ENCODE measurements at places on chromosomes 1 and 21.

DNA sequence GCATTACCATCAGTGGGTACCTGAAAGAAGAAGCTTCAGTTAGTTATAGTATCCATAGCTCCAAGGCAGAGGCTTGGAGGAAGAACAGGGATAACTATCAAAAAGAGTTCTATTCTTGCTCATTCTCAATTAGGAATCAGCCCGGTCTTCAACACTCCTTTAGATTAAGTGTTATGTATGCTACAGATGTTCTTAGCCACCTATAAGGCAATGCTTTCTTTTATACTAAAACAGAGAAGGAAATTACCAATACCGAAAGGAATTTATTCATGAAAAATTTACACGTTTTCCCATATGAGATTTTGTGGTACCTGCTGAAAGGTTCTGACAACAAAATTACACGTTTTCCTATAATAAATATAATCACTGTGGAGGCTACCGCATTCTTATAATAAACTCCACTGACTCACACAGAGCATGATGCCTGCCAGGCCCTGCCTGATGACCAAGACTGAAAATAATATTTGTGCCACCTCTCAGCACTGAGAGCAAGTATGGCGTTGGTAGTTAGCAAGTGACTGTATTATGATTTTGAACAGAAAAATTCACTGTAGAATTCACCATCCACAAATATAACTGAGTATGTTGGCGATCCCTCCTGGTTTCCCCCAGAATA lies 58.3 kb downstream of the APP start:
- DNase-seq: no peak

DNA sequence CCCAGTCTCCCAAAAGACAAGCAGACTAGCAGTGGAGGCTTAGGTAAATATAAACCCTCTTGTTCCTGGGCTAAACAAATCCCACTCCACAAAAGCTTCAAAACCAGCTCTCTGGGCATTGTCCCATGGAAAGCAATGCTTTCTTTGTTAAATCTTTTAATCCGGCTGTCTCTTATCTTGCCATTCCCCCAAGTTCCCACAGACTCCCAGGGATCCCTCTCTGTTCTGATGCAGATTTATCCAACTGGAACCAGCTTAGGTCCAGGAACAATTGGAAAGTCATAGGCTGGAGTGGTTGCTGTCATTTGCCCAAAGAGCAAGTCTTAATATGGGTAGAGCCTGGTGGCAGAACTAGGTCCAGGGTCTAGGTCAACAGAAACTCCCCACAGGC lies 110.1 kb upstream of the ATP1A1 start:
- DNase-seq: no peak

DNA sequence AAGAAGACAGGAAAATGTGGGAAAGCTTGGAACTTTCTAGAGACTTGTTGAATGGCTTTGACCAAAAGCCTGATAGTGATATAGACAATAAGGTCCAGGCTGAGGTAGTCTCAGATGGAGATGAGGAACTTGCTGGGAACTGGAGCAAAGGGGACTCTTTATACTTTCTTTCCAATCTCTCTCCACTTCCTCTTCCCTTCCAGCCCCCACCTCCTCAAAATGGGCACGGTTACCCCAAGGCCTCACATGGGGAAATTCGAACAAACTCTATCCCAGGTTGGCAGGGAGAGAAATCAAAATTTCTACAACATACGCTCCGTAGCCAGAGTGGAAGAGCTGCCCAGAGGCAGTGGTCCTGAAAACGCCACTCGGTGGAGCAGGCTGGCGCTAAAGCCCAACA lies 15.2 kb downstream of the PPT1 start:
- DNase-seq: no peak

- DNase-seq: no peak
Measured at GRCh38 chr1:22959545-22960360, 12.9 kb downstream of the LACTBL1 start.

DNA sequence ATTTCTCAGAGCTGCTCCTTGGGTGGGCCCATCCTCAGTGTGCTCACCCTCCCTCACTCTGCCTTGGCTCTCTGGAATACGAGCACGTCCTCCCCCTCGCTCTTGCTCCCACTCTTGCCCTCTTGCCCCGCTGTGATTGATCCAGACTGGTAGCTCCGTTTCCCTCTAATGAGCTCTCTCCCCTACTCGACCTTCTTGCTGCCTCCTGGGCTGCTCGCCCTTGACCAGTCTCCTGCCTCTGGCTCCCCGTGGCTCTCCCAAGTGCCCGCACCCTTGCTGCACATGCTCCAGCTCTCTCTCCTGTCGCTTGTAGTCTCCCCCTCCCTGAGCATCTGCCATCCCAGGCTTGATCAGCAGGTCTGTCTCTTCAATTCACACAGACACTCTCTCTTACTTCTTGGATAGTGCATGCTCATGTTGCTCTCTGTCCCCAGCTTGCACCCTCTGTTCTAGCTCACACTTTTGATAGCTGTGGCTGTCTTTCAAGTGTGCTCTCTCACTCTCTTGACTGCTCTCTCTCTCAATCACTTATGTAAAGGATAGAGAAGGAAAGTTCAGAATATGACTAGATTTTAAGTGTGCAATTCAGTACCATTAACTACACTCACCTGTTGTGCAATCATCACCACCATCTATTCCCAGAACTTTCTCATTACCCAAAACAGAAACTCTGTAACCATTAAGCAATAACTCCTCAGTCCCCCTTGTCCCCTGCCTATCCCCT lies 51.1 kb downstream of the PHC2 start:
- DNase-seq: no peak

GRCh38 chr1:38624336-38625039 lies 235.1 kb downstream of the RRAGC start:
- no peak for DNase-seq

- peak; percentile 65 for DNase-seq
Measured at GRCh38 chr1:43530483-43531106, at the start of gene PTPRF. TSS of gene PTPRF (plus strand) at chr1:43530883. CDS start at chr1:43545076, 14,193 bp downstream.

DNA sequence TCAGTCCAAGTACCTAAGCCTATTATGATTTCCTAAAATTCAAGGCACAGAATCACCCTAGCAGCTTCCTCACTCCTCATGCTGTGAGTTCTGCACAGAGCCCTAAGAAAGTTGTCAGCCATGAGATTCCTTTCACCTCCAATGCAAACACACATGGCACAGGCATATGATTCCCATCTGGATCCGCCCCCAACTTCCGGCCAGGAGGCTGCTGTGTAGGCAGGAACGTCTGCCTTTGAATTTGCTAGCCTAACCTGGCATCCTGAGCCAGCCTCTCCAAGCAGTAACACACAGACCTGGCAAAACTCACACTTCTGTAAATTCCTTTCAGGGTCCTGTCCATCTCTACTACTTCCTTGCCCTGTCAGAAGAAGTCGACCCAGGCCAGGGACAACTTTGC lies 521.1 kb upstream of the BEND5 start:
- DNase-seq: no peak

GRCh38 chr1:210185063-210185462 lies 47.5 kb upstream of the SERTAD4 start:
- no peak for DNase-seq

- DNase-seq: peak; percentile 62
Measured at GRCh38 chr1:194347200-194347599, 1160.8 kb upstream of the B3GALT2 start.

- DNase-seq: no peak
Measured at GRCh38 chr1:198604975-198605374, 33.9 kb upstream of the PTPRC start.

DNA sequence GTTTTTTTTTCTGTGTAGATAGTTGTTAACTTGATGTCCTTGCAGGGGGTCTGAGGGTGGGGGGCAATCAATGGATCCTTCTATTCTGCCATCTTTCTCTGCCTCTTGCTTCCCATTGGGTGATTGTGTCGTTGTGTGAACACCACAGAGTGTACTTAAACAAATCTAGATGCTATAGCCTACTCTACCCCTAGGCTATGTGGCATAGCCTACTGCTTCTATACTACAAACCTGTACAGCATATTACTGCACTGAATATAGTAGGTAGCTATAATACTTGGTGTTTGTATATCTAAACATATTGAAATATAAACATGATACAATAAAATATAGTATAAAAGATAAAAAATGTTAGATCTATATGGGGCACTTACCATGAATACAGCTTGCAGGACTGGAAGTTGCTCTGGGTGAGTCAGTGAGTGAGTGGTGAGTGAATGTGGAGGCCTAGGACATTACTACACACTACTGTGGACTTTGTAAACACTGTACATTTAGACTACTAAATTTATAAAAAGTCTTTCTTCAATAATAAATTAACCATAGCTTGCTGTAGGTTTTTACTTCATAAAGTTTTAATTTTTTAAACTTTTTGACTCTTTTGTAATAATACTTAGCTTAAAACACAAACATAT lies 105.4 kb downstream of the CENPF start:
- peak; percentile 39 for DNase-seq

GRCh38 chr1:216793303-216793702 lies 70.1 kb upstream of the ESRRG start:
- DNase-seq: no peak
